ENCODE measurements at places on chromosomes 12 and 14. TPM values are rescaled to one million over a fixed set of nuclear protein-coding genes. Genes with fewer than 3 reads are reported as not detected.

Gene NRL
- total RNA-seq: 2.8 TPM

Gene KRT73
- total RNA-seq: 0.52 TPM

Gene OAS2
- total RNA-seq: 57.7 TPM

Gene GDF11
- total RNA-seq: 5.8 TPM

Gene DBX2
- total RNA-seq: not detected

Gene NTN4
- total RNA-seq: 136 TPM

Gene ANO4
- 0.38 TPM for total RNA-seq

Gene TM9SF1
- total RNA-seq: 52.0 TPM

Gene KERA
- not detected for total RNA-seq

Gene ZNF384
- total RNA-seq: 53.6 TPM

Gene ABCB9
- total RNA-seq: 5.2 TPM

Gene B3GNT4
- 0.46 TPM for total RNA-seq

Gene CEBPE
- total RNA-seq: not detected

Gene PTGER2
- 5.3 TPM for total RNA-seq

Gene PTCSC3
- total RNA-seq: 2.8 TPM

Gene GPHN
- 28.5 TPM for total RNA-seq

Gene KCNJ8
- total RNA-seq: 20.9 TPM

Gene SELPLG
- 31.9 TPM for total RNA-seq

Gene ACSM4
- total RNA-seq: not detected

Gene PPM1H
- 8.0 TPM for total RNA-seq

Gene SPTSSA
- 48.4 TPM for total RNA-seq

Gene NDRG2
- 127 TPM for total RNA-seq

Gene WNT1
- total RNA-seq: not detected

Gene NKX2-1
- 177 TPM for total RNA-seq

Gene NEUROD4
- total RNA-seq: not detected

Gene GLS2
- total RNA-seq: 5.5 TPM

Gene ASB2
- total RNA-seq: 3.2 TPM

Gene RNASE11
- total RNA-seq: not detected

Gene TAS2R19
- 3.2 TPM for total RNA-seq

Gene RPL10L
- not detected for total RNA-seq

Gene GLIPR1L1
- not detected for total RNA-seq

Gene BHLHE41
- total RNA-seq: 104 TPM

Gene LPCAT3
- 70.5 TPM for total RNA-seq

Gene CMKLR1
- 29.1 TPM for total RNA-seq

Gene ENDOU
- total RNA-seq: 0.32 TPM

Gene RHOJ
- 38.6 TPM for total RNA-seq

Gene OR4K14
- total RNA-seq: not detected

Gene RNF212B
- not detected for total RNA-seq

Gene AEBP2
- 40.1 TPM for total RNA-seq

Gene LRRIQ1
- total RNA-seq: 0.67 TPM

Gene UNC79
- total RNA-seq: 0.09 TPM

Gene BDKRB1
- not detected for total RNA-seq

Gene CCDC177
- not detected for total RNA-seq

Gene LALBA
- total RNA-seq: not detected

Gene INHBE
- not detected for total RNA-seq

Gene CTSG
- total RNA-seq: 9.7 TPM

Gene AKAP6
- total RNA-seq: 7.7 TPM

Gene TRHDE
- 7.3 TPM for total RNA-seq

Gene PLCZ1
- not detected for total RNA-seq

Gene IAPP
- not detected for total RNA-seq

Gene RIN3
- 56.0 TPM for total RNA-seq

Gene SLC39A5
- 0.87 TPM for total RNA-seq

Gene MLXIP
- total RNA-seq: 57.4 TPM

Gene VDR
- 28.7 TPM for total RNA-seq

Measured in upper lobe of right lung (tissue), 1 donor.